Left forelimb (tissue), 1 donor: ENCODE measurements at places on chromosomes 7 and 10.
A peak's percentile ranks its signal among the peaks of the same experiment; 100 is the strongest.

GRCh38 chr7:106418526-106418925, 133.7 kb upstream of the NAMPT start:
- DNase-seq: no peak

- DNase-seq: no peak
Measured at GRCh38 chr10:129912166-129912917, 51.7 kb downstream of the EBF3 start.

- no peak for DNase-seq
Measured at GRCh38 chr10:125144693-125145623, 15.4 kb downstream of the CTBP2 start.

GRCh38 chr10:62166331-62167131, 102.1 kb downstream of the RTKN2 start:
- no peak for DNase-seq

DNA sequence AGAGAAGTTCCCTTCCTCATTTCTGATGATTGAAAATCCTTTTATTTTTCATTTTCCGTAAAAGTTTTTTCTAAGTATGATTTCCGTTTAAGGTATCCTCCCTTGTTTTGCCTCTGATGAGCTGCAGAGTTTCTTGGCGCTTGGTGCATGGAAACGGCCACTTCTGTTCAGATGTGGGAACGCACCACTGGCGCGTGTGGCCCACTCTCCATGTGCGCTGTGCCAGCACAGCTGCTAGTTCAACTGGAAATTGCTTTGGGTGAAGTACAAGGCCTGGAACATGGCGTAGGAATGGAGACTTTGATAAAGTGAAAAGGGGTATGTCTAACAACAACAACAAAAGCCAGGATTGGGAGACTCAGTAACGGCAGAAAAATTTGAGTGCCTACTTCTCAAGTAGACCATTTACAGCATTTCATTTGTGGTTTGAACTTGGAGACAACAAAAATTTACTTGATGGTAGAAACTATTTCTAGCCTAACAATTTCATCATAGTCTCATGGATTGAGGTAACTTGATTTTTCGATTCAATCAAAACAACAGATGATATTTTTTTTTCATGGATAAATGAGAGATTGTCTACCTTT, 364.2 kb downstream of the SUGCT start:
- DNase-seq: no peak

DNA sequence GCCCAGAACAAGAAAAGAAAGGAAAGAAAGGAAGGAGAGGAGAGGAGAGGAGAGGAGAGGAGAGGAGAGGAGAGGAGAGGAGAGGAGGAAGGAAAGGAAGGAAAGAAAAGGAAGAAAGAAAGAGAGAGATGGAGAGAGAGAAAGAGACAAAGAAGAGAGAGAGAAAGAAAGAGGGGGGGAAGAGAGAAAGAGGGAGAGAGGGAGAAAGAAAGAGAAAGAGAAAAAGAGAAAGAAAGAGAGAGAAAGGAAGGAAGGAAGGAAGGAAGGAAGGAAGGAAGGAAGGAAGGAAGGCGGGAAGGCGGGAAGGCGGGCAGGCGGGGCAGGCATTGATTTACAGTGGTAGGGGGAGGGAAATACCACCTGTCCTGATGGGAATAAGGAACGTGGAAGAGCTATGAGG, 92.7 kb downstream of the DNAJC1 start:
- DNase-seq: no peak

DNA sequence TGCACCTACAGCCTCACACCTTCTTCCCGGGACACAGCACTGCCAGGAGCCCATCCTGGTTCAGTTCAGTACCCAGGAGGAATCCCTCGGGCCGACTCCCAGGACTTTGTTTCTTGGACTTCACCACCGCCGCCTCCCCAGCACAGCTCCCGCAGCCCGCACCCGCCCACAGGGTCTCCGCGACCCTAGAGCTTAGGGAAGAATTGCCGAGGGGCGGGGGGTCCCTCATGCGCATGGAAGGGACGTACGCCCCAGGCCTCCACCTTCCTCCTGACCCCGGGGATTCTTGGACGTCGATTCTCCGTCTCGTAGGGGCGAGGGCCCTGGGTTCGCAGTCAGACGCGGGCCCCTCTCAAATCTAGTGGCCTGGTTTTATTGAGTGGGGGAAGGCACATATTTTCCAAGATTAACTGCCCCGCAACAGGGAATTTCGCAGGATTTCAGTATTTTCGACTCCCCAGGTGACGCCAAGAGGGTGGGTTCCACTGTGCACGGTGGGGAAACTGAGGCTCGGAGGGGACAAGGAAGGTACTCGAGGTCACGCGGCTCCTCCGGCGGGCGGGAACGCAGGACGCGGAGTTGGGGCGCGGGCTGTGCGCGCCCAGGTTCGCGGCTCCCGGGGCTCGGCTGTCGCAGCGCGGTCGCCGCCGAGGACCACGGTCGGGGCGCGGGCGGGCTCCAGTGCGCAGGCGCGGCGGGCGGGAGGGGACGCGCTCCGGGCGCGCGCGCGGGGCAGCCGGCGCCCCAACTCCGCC, at the start of gene ADCY1:
TSS of gene ADCY1 (plus strand) at position 708 of the 755 bp plus-strand sequence. CDS start 176 bp downstream, outside the sequence.
- DNase-seq: peak; percentile 63

GRCh38 chr7:25598765-25599164, 370.5 kb upstream of the NPVF start:
- no peak for DNase-seq

- DNase-seq: no peak
Measured at GRCh38 chr10:101933976-101934375, 90.4 kb upstream of the KCNIP2 start.

GRCh38 chr10:114427124-114427852, 23.0 kb upstream of the AFAP1L2 start:
- DNase-seq: no peak

GRCh38 chr7:150974468-150975391, 3.4 kb downstream of the KCNH2 start:
- no peak for DNase-seq

GRCh38 chr7:69746383-69746782, 148.1 kb downstream of the AUTS2 start:
- DNase-seq: no peak

DNA sequence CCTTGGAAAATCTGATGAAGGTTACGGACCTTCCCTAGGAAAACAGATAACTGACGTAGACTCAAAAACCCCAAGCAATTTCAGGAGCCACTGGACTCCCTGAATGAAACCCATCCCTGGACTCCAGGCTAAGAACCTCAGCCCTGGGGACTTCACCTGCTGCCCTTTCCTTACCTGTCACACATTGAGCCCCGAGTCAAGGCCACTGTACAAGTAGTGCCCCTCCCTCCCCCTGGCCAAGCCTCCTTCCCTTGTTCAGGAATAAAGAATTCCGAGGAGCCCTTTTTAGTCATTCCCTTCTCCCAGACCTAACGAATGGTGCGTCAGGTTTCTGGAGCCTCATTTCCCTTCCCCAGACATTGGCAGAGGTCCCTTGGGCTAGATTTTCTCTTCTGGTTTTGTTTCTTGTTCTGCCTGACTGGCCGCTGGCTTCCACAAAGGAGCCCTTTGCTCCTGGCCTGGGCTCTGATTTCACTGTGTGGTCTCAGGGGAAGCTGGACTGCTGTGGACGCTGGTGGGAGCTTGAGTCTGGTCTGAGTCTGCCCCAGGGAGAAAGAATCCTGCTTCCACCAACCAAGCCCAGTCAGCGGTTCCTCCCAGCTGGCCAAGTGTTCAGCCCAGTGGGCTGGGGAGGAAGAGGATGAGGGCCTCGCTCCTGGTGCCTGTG, 31.7 kb downstream of the ZNF775 start:
- no peak for DNase-seq

- DNase-seq: no peak
Measured at GRCh38 chr10:7444551-7445121, 33.8 kb upstream of the SFMBT2 start.

- DNase-seq: no peak
Measured at GRCh38 chr10:63670291-63670898, 149.2 kb downstream of the REEP3 start.

- DNase-seq: peak; percentile 72
Measured at GRCh38 chr10:27242951-27243551, 2.5 kb upstream of the ACBD5 start.

- no peak for DNase-seq
Measured at GRCh38 chr7:151179287-151179860, 7.7 kb downstream of the ASB10 start.

DNA sequence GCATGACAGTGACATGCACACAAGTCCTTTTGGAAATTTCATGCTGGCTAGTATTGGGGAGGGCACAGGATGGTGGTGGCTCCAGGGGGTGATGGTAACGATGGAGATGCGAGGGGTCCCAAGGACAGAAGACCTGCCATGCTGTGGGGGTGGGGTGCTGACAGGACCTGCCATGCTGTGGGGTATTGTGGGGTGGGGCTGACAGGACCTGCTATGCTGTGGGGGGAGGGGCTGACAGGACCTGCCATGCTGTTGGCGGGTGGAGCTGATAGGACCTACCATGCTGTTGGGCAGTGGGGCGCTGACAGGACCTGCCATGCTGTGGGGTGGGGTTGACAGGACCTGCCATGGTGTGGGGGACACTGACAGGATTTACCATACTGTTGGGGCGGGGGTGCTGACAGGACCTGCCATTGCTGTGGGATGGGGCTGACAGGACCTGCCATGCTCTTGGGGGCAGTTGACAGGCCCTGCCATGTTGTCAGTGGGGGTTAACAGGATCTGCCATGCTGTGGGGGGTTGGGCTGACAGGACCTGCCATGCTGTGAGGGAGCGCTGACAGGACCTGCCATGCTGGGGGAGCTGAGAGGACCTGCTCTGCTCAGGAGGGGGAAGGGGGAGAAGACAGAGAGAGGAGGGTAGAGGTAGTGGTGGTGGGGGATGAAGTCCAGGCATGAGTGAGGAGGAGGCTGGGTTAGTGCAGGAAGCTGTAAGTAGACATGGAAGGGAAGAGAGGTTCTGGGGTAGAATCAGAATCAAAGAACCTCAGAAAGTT, 36.2 kb upstream of the RET start:
- peak; percentile 57 for DNase-seq

- DNase-seq: no peak
Measured at GRCh38 chr7:138665249-138665648, 35.9 kb downstream of the SVOPL start.

DNA sequence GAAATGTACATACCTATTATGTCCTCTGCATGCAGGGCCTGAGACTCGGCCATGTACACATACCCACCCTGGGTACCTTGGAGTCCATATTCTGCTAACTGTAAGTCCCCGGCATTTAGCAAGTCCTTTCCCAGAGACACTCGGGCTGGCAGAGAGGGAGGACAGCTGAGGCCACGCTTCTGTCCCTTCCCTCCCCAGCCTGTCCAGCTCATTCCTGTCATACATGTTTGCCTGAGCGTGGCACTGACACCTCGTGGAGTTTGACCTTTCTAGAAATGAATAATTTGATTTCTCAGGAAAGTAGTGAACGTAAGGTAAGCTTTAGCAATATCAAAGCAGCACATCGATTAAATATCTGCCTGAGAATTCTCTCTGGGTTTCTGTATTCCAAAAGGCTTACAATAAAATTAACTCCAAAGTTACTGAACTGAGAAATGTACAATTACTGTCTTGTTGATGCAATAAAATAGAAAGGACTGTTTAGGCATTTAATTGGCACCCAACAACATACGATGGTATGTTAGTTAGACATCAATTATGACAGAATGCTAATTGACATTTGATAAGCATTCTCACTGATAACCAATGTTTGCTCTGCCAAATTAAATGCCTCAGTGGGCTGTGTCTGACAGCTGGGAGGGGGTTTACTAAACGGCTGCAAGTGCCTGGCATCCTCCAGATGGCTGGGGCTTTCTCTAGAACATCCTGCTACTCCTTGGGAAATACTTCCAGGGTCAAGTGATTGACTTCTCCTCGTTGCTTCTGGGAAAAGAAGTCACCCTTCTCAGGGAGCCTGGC, 221.2 kb downstream of the CCSER2 start:
- DNase-seq: no peak

DNA sequence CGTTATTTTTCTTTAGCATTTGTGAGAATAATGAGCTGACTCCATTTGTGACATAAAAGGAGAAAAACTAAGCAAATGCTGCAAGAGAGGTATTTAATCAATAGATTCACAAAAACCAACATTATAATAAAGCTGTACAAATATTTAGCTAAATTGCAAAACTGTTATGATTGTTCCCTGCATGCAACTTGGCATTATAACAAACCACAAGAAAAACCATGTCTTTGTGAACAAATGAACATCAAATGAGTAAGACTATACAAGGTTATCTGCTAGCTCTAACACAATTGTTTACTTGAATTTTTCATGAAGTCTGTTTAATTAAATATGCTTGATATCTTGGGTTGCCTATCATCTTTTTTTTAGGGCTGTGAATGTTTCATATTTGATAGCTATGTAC, 50.8 kb upstream of the PPP1R9A start:
- no peak for DNase-seq

GRCh38 chr10:131980761-131981428, 828 bp downstream of the BNIP3 start:
- no peak for DNase-seq

DNA sequence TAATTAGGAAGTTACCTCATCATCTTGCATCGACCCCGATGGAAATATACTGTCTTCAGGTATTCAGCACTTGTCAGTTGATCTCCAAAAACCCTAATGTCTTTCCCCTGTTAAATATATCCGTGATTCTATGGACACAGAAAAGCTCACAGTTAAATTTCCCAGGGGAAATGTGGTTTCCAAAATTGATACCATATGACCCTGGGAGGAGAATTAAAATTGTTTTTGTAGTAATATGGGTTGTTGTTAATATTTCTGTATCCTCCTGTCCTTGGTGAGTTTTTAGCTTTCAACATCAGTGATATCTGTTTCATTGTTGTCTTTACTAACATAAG, 132.1 kb downstream of the CELF2 start:
- no peak for DNase-seq

- peak; percentile 82 for DNase-seq
Measured at GRCh38 chr7:47582764-47583738, 1.1 kb upstream of the TNS3 start.

DNA sequence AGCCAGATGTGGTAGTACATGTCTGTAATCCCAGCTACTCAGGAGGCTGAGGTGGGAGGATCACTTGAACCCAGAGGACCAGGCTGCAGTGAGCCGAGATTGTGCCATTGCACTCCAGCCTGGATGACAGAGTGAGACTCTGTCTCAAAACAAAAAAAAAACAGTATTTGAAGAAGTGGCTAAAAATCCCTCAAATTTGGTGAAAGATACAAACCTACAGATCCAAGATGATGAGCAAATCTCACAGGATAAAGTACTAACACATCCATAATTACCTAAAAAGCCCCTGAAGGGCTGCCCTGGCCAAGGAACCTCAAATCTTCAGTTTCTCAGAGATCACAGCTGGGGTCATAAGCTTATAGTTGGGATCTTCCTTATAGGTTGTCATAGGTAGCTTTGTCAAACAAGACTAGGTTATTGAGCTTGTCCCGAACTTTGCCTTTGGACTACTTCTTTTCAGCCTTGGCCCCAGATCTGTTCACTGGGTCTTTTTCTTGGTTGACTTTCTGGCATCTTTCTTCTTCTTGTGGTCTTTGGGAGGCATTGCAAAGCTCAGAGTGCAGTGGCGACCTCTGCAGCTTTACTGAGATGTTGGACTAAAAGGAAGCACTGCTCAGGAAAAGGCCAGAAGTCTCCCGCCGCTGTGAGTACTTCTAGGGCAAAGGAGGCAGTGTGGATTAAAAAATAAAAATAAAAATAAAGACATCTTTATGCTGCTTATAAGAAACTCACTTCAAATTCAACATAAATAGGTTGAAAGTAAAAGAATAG, 28.6 kb upstream of the SAR1A start:
- no peak for DNase-seq

GRCh38 chr7:114264023-114264422, 150.6 kb upstream of the FOXP2 start:
- no peak for DNase-seq

GRCh38 chr10:27759483-27760272, 14.1 kb upstream of the MKX start:
- DNase-seq: no peak

GRCh38 chr7:25148772-25149575, 23.9 kb upstream of the CYCS start:
- no peak for DNase-seq

- no peak for DNase-seq
Measured at GRCh38 chr7:95469187-95469586, 16.6 kb upstream of the ASB4 start.
